ENCODE measurements at places on chromosomes 1 and 21. TPM values are rescaled to one million over a fixed set of nuclear protein-coding genes. Genes with fewer than 3 reads are reported as not detected.

Gene UBR4
- total RNA-seq = 125 TPM

Gene CHI3L1
- total RNA-seq = 1.5 TPM

Gene C1orf167
- not detected for total RNA-seq

Gene FAM131C
- total RNA-seq = 0.89 TPM

Gene GBP7
- total RNA-seq = not detected

Gene SLC16A4
- 25.4 TPM for total RNA-seq

Gene SMCP
- not detected for total RNA-seq

Gene TRIM17
- total RNA-seq = 6.1 TPM

Gene FAM151A
- not detected for total RNA-seq

Gene DNMT3L
- total RNA-seq = not detected

Gene SDC3
- total RNA-seq = 49.0 TPM

Gene PLA2G2F
- total RNA-seq = 9.2 TPM

Gene JAK1
- total RNA-seq = 138 TPM

Gene TGFB2
- total RNA-seq = 30.1 TPM

Gene MPZ
- total RNA-seq = 0.54 TPM

Gene FAM76A
- total RNA-seq = 10.7 TPM

Gene KLHDC9
- 2.9 TPM for total RNA-seq

Gene FLG2
- not detected for total RNA-seq

Gene FMOD
- total RNA-seq = 0.79 TPM

Gene CR1L
- not detected for total RNA-seq

Gene ZNF593OS
- not detected for total RNA-seq

Gene PCAT6
- total RNA-seq = not detected

Gene TNFSF4
- total RNA-seq = 0.62 TPM

Gene LCE2A
- not detected for total RNA-seq

Gene KRTAP19-7
- not detected for total RNA-seq

Gene MX2
- 1.4 TPM for total RNA-seq

Gene CBS
- total RNA-seq = 125 TPM

Gene DENND1B
- total RNA-seq = 7.5 TPM

Gene SPRR5
- not detected for total RNA-seq

Gene SLC45A1
- total RNA-seq = 0.79 TPM

Gene ANKRD35
- total RNA-seq = not detected

Gene SPRR2E
- not detected for total RNA-seq

Gene VANGL2
- total RNA-seq = 18.2 TPM

Gene FCN3
- 0.14 TPM for total RNA-seq

Gene SLX9
- total RNA-seq = 25.7 TPM

Gene IVL
- total RNA-seq = 1.2 TPM

Gene CD1B
- total RNA-seq = not detected

Data from kidney epithelial cell (primary cell).